ENCODE measurements at places on chromosomes 11 and 22.

GRCh38 chr11:70627219-70627618 is 228.9 kb downstream of the CTTN start:
- no peak for DNase-seq

DNA sequence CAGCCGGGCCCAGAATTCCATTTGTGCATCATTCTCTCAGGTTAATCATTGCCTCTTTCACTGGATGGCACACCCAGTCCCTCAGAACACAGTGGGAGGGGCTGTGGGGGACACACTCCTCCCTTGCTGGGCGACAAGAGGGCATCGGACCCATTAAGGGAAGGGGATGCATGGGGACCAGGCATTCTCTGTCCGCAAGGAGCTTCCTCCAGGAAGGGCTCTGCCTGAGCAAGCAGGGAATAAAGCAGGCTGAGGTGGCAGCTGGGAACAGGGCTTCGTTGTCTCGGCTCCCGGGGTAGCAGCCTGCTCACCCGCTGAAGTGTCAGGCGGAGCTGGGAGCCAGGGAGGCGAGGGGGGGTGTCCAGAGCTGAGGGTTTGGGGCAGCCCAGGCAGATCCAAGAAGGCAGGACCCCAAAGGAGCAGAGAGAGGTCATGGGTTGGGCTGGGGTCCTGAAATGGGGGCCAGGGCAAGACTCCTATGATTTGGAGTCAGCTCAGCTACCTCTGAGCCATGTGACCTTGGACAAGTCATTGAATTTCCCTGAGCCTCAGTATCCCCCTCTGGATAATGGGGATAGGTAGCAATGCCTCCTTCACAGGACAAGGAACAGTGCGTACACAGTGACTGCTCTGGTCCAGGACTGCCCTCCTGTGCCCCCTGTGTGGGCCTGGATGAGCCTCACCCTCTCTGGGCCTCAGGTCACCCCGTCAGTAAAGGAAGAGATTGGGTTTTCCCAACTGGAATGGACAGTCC is 1.4 kb downstream of the GAL3ST1 start:
- peak; percentile 21 for DNase-seq

GRCh38 chr11:108788565-108789199 is 123.8 kb downstream of the DDX10 start:
- peak; percentile 16 for DNase-seq

- no peak for DNase-seq
Observed at GRCh38 chr11:117127171-117127901, 16.8 kb upstream of the PAFAH1B2 start.

- no peak for DNase-seq
Observed at GRCh38 chr11:14539982-14540421, 19.8 kb upstream of the PSMA1 start.

Measured in SW480 (cell line).